ENCODE measurements at places on chromosomes 12 and 14.

GRCh38 chr12:1811948-1812291, 8.4 kb upstream of the LRTM2 start:
- no peak for DNase-seq

DNA sequence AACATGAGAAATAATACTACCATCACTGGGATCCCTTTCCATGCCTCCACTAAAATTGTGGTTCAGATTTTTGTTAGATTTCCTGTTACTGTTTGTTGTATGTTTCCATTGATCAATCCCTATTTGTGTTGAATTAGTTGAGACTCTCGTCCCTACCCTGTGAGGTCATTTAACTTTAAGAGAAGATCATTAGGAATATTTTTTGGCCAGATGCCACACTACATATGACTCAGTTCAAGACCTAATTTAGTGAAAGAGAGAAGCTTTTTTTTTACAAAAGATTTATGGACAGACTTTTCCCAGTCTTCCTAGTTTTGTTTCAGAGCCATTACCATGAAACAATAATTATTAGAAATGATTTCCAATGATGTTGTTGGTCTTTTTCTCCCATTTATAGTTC, 35.5 kb downstream of the CPSF6 start:
- DNase-seq: no peak

GRCh38 chr12:76266797-76267196, 81.4 kb downstream of the BBS10 start:
- no peak for DNase-seq

DNA sequence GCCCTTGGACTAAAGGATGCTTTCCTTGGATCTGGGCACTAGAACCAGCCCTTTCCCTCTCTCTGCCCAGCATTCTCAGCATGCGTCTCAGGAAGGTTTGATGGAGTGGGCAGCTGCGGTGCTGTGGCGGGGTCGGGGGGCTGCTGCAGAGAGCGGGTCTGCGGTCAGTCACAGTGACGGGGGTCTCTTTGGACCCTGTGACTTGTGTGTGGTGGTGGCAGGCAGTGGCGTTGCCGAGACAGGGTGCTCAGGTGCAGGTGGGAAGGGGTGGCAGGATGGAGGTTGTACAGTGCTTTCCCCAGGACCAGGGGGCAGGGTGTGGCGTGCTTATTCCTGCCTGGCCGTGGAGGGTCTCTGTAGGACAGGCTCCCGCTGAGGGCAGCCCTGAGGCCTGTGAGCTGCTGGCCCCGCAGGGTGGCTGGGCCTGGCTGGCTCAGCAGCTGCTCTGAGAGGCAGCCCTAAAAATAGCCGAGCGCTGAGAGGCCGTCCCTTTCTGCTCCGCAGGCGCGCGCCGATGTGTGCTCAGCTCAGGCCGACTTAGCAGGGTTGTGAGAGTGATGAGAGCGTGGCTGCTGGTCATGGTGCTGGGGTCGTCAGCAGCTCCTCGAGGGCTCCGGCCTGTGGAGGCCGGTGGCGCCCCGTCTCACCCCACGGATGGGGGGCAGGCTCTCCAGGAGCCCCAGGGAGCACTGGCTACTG, 9.7 kb downstream of the PACS2 start:
- no peak for DNase-seq

GRCh38 chr12:124685689-124686369, 118.4 kb upstream of the NCOR2 start:
- no peak for DNase-seq

- no peak for DNase-seq
These were observed 7.3 kb upstream of the BTBD6 start for GRCh38 chr14:105240811-105241576.

DNA sequence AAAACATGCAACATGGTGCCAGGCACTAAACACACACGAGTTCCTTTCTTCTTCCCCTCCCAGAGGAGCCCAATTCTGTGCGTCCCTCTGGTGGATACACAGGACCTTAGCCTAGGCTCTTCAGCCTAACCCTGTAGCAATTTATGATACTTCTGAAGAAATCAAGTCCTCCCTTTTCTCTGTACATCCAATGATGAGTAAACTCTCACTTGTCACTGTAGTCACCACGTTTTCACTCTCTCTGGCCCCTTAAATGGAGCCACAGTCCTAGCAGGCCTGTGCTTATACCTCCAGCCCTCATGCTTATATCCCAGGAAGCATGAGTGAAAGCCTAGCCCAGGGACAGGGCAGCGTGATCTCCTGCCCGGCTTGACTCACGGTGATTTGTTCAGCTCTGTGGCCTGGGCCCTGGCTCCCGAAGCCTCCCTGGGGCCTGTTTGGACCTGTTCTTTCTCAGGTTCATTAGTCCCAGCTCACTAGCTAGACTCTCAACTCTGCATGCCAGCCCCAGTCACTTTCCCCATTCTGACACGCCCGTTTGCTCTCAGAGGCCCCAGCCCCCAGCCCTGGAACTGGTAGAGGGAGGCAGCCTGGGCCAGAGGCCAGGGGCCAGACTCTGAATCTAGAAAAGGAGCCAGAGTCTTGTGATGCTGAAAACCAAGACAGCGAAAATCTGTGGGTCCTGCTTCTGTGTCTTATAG, 24.1 kb upstream of the PLEKHG3 start:
- no peak for DNase-seq

DNA sequence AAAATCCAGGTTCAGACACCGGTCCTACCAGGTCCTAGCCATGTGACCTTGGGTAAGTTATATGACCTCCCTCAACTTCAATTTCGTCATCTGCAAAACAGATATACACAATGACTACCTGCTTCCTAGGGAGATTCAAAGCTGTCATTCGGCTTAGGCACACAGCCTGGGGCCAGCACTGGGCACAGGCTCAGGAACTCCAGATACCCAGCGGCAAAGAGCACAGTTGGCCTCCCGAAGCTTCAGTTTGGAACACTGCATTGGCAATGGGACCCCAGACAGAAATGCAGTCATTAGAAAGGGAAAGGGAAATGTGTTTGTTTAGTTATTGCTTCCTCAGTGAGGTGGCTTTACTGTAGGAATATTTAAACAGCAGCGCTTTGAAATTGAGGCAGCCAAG, 11.4 kb downstream of the PLEKHG6 start:
- DNase-seq: no peak

- DNase-seq: no peak
These were observed 189.7 kb downstream of the EPS8 start for GRCh38 chr12:15599266-15600037.

- DNase-seq: no peak
These were observed 10.5 kb upstream of the PPP1R12A start for GRCh38 chr12:79945433-79945832.

- DNase-seq: no peak
These were observed 1465.4 kb upstream of the FLRT2 start for GRCh38 chr14:84064316-84065125.

DNA sequence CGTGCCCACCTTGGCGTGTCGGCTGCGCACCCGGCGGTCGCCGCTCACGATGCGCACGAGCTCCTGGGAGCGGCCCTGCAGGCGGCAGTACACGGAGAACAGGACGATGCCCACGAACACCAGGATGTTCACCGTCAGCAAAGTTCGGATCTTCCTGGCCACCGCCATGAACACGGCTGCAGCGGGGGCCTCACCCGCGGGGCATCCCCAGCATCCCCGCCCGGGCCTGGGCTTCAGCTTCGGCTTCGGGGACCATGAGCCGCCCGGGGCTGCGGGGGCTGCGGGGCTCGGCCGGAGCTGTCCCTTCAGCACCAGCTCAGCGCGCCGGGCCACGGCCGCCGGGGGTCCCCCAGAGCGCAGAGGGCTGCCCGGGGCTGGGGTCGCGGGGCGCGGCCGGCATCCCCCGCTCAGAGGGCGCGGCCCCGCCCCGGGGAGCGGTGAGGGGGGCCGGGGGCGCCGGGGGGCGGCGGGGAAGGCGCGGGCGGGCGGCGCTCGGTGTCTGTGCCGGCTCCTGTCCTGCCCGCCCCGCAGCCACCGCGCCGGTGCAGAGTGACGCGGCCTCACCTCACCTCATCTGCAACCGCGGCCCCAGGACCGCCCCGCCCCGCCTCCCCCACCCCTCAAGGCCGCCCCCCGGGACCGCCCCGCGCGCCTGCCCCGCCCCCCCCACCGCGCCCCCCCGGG, at the start of gene GALNT9:
Gene GALNT9, minus strand, starts transcription at position 554 of the 684 bp plus-strand sequence. Its CDS starts 386 bp downstream, at position 168.
- DNase-seq: peak; percentile 22

GRCh38 chr12:105261010-105261409, 25.0 kb upstream of the APPL2 start:
- no peak for DNase-seq

DNA sequence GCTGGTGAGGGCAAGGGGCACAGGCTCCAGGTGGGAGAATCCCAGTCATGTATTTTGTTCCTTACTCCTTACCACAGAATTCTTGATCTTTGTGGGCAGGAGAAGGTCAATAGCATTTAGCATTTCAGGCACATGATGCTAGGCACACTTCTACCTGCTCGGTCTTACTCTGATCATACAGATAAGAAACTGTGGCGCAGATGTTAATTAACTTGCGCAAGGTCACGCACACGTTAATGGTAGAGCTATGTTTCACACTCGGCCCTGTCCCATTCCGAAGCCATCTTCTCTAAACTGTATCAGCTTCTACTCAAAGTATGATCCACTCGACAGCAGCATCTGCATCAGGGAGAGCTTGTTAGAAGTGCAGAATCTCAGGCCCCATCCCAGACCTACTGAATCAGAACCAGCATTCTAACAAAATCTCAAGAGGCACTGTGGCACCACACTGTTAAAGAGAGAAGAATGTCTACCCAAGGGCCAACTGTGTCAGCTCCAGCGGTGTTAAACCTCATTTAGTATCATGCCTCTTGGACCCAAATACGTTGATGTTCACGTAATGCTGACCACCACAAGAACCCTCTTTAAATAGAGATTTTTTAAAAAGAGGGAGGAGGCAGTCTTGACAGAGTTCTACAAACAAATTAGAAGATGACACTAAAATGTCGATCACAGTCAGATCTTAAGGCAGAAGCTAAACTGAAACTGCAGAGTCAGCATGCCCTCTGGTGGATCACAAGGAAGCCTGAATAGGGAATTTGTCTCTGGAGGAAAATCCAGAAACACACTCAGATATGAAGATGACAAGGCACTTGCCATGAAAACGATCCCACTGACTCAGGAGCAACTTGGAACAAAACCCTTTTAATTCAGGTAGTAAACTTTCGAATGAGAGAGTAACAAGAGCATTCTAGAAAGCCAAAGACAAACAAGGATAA, 7.3 kb downstream of the STXBP6 start:
- no peak for DNase-seq

- DNase-seq: no peak
These were observed 377.1 kb upstream of the RGS6 start for GRCh38 chr14:71554959-71555612.

DNA sequence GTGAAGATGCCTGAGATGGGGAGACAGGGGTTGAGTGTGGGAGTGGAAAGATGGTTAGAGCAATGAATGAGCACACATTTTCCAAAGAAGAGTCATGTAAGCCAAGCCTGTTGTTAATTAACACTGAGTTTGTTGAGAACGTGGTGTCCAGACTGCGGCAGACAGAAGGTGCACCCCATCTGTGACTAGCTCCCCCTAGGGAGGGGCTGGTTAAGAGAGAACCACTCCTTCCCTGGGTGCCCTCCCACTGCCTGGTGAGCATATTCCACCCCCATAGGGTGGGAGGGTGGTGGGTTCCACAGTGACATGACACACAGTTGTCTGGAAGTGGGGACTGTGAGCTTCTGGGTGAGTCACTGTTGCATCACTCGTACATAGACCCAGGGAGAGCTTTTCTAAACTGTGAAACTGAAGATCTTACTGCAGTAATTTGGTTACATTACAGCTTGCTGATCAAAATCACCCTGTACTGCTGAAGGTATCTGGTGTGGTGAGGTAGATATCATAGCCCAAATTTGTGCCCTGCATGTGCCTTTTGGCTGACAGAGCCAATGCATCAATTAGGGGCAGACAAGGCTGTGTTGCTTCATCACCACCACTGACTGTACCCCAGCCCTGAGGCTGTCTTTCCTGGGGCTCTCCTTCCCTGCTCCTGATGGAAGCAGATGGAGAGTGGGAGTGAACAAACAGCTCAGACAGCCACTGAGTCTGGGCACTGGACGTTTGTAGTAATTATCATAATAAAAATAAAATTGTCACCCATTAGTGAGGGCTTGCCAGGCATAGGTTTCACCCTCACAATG, 150.9 kb downstream of the EMP1 start:
- no peak for DNase-seq

DNA sequence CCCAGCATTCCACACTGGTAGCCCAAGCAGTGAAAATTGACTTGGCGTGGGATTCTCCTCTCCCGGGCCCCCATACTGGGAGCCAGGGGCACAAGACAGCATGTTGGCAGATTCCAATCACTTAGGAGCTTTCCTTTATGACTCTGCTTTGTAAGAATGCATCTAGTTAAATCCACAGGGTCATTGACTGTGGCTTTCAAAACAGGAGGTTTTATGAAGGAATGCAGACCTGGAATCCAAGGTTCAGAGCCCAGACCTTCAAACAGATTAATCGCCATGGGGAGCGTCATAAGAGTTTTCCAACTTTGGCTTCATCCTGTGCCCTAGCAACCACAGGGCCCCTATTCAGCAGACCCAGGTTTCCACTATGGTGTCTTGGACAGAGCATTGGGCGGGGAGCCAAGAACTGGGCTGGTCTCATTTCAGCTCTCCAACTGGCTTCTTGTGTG, 76.4 kb upstream of the RMST start:
- DNase-seq: no peak

GRCh38 chr14:63438065-63438757, 105.0 kb downstream of the PPP2R5E start:
- DNase-seq: no peak

- DNase-seq: peak; percentile 63
These were observed 5.7 kb upstream of the NEK9 start for GRCh38 chr14:75132382-75133086.

DNA sequence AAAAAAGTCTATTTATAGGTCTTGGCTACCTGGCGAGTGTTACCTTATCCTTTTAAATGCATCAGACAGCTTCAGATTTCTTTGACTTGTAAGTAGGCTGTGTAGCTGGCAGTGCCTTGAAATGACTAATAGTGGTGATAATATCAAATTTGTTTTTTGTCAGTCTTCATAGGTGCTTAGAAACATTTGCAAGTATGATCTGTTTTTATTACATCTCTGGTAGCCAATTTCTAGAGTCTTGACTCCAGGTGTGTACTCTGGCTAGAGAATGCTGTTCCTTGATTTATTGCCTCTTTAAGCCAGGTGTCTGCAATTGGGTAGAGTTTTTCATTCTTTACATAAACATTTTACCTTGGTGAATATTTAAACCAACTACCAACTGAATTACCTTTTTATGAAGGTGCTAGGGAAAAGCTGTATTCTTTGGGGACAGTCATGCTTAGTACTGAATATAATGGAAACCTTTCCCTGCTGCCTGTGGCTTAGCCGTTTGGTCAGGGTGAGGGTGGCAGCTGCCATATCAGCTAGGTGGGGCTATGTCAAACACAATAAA, 32.6 kb downstream of the MLXIP start:
- no peak for DNase-seq

GRCh38 chr12:19644571-19644970, 205.3 kb downstream of the AEBP2 start:
- no peak for DNase-seq
